ENCODE measurements at places on chromosomes 7 and 10. TPM values are rescaled to one million over a fixed set of nuclear protein-coding genes. Genes with fewer than 3 reads are reported as not detected.

HOXA5 gene
- 3.4 TPM for total RNA-seq

GRCh38 chr7:151150388-151150787, 17.1 kb downstream of the GBX1 start:
- DNase-seq = no peak

- DNase-seq = no peak
Measured at GRCh38 chr7:19210893-19211413, 65.7 kb upstream of the FERD3L start.

DNA sequence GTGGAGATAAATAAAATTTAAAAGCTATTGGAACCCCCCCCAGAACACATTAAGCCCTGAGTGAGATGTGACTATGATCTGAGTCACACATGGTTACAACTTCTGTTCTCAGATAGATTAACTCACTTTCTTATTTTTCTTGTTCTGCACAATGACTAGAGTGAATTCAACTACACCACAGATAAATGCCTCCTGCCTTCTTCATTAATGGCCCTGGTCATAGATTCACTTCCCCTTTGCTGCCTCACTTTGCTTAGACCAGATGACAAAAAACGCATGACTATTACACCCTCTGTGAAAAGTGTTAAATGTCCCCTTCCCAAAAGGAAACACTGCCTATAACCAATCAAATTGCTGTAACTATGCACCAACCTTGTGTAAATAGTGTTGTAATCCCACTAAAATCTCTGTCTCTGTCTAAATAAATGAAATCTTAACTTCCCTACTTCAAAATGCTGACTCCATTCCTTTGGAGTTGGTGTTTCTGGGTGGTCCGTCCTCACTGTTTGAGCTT, 49.4 kb downstream of the AKR1D1 start:
- no peak for DNase-seq

- no peak for DNase-seq
Measured at GRCh38 chr7:32069116-32069650, 1.0 kb downstream of the PDE1C start.
